Fibroblast of villous mesenchyme (primary cell): ENCODE measurements at places on chromosomes 4 and X. TPM values are rescaled to one million over a fixed set of nuclear protein-coding genes. Genes with fewer than 3 reads are reported as not detected.

- peak; percentile 19 for DNase-seq
Observed at GRCh38 chr4:164536814-164537213, 217.1 kb upstream of the SMIM31 start.

DNA sequence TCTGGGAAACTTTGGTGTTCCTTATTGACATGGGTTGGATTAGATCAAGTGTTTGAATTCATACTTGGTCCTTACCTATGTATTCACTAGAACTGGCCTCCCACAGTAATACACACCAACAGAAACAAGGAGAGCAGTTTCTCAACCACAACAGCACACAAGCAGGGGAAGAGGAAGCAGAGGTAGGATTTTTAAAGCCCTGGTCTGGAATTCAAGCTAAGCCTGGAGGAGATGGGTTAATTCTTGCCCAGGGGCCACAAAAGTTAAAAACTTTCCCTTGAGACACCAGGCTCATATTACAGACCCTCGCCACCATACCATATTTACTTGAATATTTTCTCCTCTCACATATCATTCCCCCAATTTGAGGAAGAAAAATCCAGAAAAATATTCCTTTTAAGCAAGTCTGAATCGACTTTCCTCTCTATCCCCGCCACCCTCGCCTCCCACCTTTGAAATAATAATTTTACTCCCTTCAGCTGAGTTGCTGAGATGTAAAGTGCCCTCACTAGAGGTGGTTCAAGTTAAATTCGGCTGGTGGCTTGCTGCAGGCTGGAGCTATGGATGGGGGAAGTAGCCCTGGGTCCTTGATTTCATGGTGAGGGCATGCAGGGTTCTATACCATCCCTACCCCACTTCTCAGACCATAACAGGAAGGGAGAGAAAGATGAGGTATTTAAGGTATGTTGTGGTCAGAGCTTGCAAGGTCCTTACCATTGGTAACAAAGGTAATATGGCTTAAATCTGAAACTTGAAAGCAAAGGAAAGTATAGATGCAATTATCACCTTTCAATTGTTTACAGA lies 440.2 kb downstream of the INPP4B start:
- no peak for DNase-seq

Gene UGT2A3
- total RNA-seq = not detected in 2 replicates

DNA sequence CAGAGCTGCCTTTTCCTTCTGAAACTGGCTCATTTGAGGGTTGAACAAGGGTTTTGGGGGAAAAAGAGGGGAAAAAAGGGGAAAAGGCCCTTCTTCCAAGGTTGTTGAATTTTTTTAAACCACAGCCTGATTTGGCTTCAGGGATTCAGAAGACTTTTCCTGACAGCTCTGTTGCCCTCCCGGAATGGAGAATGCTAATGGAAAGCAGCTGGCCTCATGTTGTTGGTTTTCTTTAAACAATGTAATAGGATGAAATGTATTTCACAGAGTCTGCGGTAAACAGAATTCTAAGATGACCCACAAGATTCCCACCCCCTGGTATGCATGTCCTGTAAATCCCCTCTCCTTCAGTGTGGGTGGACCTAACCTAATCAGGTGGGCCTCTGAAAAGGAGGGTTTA lies 3.3 kb upstream of the KIAA1210 start:
- no peak for DNase-seq

DNA sequence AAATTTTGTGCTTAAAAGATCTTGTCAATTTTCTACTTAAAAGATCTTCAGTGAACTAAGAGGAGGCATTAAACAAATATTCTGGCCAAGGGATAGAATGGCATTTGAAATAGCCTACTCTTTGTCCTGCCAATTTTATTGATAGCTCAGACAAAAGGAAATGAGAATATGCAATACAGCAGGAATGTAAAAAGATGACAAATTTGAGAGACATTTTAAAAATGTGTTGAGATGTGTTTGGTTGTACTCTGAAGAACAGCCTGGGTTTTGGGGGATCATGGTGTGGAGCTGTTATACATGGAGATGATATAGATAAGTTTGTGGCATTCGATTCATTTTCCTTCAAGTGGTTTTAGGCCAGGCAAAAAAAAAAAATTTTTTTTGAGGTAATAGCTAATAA lies 11.6 kb upstream of the MAD2L1 start:
- no peak for DNase-seq

DNA sequence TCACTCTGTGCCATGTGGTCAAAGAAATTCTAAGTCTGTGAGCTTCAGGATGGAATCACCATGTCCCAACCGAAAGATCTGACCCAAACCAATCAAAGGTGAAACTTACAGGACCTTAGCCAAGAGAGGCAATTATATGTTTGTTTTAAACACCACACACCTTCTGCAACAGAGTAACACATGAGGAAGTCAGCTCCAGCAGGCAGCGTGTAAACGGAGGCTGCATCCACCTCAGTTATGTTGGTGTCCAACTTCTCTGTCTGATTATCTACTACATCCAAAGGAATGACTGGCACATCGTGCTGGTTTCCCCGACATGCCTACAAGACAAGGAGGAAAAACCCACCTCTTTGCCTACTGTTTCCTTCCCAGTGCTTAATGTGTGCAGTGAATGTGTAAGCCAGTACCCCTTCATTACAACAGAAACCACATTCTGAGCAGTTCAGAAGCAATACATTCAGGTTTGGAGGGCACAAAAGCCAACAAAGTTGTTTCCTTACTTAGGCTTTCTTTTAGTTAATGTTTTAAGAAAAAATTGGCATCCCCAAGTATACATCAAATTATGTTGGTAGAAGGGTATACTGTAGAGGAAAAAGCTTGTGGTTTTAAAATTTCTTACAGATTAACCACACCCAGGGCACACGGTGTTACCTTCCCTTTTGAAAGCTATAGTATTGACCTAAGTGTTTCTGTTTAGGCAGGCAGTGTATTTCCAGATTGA lies 12.4 kb downstream of the CASP6 start:
- no peak for DNase-seq

Gene F11
- total RNA-seq = not detected in 2 replicates

DNA sequence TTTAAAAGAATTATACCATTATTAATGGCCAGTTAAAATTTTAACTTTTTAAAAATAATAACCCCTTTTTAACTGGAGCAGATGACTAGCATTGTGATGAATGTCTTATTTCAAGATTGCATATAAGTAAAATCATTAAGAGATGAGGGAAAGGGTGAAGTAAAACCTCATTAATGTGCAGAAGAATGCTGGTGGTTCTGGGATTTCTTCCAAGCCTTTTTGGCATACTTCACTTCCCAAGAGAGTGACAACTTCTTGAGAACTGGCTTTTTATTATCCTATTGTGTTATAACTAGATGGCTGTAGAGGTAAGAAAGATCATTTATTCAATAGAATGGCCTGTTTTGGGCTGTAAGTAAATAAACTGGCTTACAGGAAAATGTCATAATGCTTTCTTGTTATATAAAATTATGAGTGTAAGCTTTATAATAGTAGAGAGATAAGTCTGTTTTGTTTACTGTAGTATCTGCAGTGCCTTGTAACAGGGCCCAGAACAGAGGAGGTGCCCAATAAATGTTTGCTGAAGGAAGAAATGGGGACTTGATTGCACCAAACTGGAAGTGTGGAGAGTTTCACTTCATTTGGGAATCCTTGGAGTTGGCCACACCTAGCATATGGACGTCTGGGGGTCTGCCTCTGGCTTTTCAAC lies 242.9 kb upstream of the PITX2 start:
- peak; percentile 40 for DNase-seq

DNA sequence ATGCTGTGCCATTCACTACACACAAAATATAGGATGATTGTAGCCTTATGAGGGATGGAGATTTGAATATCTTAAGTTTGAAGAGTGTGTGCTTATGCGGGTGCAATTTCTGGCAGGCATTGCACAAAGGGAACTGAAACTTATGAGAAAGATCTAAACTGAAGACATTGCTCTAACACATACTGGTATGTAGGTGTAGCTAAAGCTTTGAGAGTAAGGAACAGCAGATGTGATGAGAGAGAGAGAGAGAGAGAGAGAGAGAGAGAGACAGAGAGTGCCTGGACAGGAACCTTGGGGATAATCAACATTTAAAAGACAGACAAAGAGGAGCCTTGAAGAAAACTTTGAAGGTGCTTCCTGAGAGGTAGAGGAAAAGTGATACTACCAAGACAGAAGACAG lies 379.7 kb downstream of the SPRY1 start:
- DNase-seq = no peak

GRCh38 chr4:128455480-128455879 lies 167.9 kb upstream of the PGRMC2 start:
- no peak for DNase-seq

- no peak for DNase-seq
Observed at GRCh38 chr4:164442180-164442579, 311.8 kb upstream of the SMIM31 start.

GRCh38 chrX:17654116-17654515 lies 83.2 kb upstream of the SCML1 start:
- DNase-seq = no peak

Gene PF4V1
- not detected in 2 replicates for total RNA-seq

GRCh38 chrX:39972340-39972739 lies 125.4 kb downstream of the BCOR start:
- no peak for DNase-seq

DNA sequence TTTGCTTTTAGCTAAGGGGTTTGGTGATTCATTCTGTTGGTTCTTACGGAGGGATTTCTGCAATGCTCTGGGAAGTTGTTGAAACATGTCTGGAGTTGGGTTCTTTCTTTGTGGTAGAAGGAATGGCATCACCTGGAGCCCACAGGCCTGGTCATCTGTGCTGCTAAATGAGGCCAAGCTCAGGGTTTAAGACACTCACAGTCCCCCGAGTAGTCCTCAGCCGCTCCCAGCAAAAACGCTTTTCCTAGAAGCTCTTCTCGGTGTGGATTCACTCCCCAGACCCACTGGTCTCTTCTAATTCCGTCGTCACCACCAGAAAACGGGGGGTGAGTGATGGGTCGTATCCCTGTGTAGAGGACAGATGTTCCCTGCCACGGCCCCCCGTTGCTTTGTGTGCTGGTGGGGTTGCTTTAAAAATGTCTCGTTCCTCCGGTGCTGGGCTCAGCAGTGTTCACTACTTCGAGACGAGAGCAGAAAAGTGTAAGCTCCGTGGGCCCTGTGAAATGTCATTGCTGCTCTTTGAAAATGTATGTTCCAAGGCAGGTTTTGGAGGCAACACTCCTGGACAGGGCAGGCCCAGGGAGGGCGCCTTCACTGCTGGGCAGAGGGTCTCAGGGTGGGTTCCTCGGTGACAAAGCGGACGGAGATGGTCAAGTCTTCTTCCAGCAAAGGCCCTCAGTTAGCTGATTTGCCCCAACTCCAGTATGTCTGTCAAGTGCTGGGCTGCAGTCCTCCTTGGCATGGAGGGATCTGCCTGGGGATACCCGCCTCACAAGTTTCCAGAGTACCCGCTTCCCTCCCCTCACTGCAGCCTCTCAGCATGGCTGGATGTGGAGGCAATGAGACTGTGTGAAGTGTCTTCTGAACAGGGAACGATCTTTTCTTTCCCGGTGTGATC lies 37.3 kb downstream of the PSAPL1 start:
- no peak for DNase-seq

Gene GYPE
- 0.64 and 0.86 TPM in 2 replicates for total RNA-seq

GRCh38 chrX:10208953-10209352 lies 52.2 kb downstream of the CLCN4 start:
- no peak for DNase-seq

Gene CXorf65
- not detected in 2 replicates for total RNA-seq

Gene ITGB1BP2
- 3.5 and 6.5 TPM in 2 replicates for total RNA-seq

Gene PPP4R3C
- not detected in 2 replicates for total RNA-seq

- no peak for DNase-seq
Observed at GRCh38 chr4:146193628-146194027, 18.1 kb downstream of the LSM6 start.

Gene CABS1
- not detected in 2 replicates for total RNA-seq

Gene PGAM4
- total RNA-seq = 0.43 TPM in 1 of 2 replicates, not detected in the other

GRCh38 chr4:183936574-183937345 lies 31.7 kb downstream of the STOX2 start:
- no peak for DNase-seq

Gene HSD17B13
- total RNA-seq = under 0.01 TPM in 1 of 2 replicates, not detected in the other

DNA sequence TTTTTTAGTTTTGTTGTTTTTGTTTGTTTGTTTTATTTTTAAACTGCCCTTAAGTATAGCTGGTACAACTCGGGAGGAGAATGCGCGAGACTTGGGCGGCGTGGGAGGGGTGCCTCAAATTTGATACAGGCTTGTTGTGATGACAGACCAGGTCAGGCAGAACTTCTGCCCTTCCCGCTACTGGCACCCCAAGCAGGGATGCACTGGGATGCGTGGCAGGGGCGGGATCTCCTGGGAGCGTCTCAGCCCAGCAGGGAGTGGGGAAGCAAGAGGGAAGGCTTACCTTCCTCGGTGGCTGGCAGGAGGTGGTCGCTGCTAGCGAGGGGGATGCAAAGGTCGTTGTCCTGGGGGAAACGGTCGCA lies 851 bp downstream of the SFRP2 start:
- no peak for DNase-seq
